ENCODE measurements at places on chromosomes 3 and 15.

DNA sequence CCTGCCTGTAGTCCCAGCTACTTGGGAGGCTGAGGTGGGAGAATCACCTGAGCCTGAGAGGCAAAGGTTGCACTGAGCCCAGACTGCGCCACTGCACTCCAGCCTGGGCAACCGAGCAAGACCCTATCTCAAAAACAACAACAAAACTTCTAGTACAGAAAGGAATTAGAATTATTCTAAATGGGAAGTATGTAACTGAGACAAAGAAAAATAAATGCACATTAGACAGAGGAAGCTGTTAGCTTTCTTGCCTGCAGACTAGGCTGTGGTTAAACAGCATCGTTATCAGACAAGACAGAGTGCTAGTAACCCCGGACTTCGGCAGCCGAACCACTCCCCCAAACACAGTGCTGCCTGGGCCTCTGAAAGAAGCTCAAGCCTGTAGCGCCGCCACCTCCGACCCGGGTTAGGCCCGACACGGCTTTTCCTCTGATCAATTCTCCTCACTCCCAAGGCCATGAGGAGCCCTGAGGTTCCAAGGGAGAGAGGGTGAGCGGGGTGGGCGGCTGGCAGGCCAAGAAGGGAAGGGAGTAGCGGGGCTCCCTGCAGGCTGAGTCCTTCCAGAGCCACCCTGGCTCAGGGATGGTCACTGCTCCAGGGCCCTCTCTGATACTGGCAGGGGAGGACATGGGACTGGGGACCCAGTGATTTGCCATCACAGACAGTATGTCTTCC is 44.8 kb upstream of the MUC4 start:
- no peak for DNase-seq

DNA sequence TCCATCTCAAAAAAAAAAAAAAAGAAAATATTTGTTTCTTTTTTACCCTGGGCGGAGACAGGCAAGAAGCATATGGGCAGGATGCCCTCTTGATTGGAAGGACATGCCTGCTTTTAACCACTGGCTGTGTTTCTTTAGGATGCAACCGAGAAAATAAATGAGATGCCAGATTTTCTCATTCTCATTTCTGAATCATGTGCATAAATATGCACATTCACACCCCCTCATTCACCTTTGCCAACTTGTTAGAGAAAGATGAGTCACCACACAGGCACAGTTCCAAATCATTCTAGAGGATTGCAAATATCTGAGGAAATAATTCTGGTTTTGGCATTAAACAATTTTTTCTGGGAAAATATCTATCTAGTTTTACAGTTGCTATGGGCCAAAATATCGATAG is 3.3 kb downstream of the LIPH start:
- no peak for DNase-seq

DNA sequence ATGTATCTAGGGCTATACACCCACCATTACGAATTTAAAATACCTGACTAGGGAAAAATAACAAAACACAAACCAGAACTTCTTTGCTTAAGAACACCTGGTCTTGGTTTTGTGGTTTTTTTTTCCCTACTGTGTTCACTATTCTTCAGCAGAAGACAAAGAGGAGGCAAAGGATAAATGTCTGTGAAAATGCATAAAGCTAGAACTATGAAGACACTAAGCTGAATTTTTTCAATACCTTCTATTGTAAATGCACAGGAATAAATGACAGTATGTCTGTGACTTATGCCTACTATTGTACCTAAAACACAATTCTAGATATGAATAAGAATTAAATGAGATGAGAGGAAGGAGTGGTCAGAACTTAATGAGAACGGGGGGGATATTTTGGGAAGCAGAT is 86.9 kb downstream of the TBL1XR1 start:
- no peak for DNase-seq

GRCh38 chr15:28219116-28219515 is 102.9 kb downstream of the HERC2 start:
- no peak for DNase-seq

- DNase-seq: no peak
Observed at GRCh38 chr3:14175383-14176037, 2.9 kb downstream of the XPC start.

DNA sequence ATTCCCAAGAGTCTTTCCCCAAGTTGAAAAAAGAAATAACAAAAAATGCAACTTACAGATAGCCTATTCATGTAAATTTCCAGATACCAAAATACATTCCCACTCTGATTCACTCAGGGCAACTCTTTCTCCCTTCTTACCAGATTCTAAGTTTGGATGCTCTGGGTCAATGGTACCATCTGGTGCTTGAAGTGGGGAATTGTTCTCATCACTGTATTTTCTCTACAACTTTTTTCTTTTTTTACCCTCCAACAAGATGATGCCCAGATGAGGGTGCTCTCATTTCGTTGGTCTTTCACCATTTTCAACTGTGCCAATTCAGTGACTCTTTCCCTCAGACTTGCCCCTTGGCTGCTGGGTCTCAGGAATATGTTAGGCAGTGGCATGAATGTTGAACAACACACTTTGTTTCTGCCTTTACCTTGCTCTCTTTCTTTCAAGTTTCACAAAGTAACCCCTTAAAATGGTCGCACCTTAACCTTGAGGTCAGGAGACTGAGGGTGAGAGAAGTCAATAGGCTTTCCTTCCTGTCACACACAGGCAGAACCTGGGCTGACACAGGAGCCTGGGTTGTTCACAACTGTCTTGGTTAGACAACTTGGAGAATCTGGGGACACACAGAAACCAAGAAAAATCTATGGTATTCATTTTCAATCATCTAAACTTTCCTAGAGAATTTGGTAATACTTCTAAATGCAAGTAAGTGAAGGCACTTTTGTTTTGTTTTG is 330.7 kb upstream of the SLCO3A1 start:
- no peak for DNase-seq

GRCh38 chr15:58311556-58311955 is 120.2 kb upstream of the LIPC start:
- DNase-seq: no peak

GRCh38 chr3:100225883-100226282 is 34.9 kb upstream of the TBC1D23 start:
- no peak for DNase-seq

DNA sequence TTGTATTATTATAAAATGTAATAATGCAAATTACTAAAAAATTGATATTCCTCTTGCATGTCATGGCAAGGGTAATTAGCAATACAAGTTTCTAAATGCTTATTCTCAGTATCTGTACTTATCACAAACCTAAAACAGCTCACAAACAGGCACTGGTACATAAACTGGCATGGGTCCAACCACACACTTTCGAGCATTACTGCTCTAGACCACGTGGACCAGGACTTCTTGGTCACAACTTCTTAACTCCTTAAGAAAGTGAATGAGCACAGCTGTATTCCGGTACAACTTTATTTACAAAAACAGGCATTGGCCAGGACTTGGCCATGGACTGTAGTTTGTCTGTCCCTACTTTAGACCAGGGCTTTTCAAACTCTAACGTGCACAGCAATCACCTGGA is 173.3 kb downstream of the SUCLG2 start:
- no peak for DNase-seq

DNA sequence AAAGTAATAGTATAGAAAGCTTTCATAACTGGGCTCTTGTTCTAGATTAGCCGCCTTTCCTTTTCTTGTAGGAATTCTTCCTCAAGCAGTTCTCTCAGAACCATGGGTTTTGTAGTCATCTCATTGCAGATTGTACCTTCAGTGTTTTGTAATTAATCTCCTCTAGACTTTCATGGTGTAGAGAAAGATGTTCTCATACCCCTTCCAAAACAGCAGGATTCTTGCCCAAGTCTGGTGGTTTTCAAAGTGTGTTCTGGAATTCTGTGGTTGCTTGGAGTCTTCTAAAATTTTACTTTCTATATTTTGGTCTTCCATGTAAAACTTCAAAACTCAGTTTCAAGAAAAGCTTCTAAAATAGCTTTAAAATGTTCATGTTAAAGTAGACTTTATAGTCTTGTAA is 293.8 kb downstream of the PTPRG start:
- DNase-seq: no peak

GRCh38 chr3:169354774-169355501 is 308.6 kb downstream of the MECOM start:
- DNase-seq: peak; percentile 99

DNA sequence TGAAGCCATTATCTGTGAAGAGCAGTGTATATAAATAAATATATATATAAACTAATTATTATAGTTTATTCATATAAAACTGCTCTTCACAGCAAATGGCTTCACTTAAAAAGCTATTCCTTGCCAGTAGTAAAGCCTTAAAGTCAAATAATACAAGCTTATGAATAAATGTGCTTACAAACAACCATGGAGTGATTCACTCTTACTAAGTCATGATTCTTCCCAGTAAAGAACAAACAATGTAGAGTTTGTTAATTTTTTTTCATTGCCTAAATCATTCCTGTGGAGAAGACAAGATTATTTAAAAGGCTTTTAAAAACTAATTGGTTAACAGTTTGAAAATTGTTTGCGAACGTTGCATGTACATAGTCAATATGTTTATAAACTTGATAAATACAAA is 140.7 kb downstream of the PLCH1 start:
- DNase-seq: no peak

GRCh38 chr3:183008303-183008702 is 28.0 kb upstream of the DCUN1D1 start:
- no peak for DNase-seq

DNA sequence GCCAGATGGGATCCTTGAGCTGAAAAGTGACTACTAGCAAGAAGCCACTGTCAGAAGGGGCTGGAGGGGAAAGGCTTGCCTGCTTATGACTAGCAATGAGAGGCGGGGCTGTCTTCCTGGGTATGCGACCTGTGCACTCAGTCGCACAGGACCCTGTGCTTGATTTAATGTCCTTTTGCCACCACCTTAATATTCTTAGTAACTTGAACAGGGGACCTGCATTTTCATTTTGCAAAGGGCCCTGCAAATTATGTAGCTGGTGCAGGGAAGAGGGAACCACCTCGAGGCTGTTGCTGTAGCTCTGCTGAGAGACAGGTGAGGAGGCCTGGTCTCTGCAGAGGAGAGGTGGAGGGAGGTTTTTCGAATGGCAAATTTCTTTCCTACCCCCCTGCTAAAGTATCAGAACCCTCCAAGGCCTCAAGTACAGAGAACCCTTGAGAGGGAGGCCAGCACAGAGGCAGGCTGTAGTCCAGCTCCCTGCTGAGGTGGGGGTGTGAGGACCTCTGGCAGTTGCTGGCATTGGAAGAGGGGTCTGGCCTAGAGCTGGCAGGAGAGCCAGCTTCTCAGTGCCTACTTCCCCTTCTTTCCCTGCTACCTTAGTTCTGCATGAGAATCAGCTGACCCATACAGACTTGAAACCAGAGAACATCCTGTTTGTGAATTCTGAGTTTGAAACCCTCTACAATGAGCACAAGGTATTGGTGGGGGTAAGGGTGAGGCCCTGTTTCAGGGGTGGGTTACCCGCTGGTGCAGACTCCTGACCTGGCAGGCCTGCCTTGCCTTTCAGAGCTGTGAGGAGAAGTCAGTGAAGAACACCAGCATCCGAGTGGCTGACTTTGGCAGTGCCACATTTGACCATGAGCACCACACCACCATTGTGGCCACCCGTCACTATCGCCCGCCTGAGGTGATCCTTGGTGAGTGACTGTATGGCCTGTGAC is 11.4 kb downstream of the CLK3 start:
- DNase-seq: no peak

DNA sequence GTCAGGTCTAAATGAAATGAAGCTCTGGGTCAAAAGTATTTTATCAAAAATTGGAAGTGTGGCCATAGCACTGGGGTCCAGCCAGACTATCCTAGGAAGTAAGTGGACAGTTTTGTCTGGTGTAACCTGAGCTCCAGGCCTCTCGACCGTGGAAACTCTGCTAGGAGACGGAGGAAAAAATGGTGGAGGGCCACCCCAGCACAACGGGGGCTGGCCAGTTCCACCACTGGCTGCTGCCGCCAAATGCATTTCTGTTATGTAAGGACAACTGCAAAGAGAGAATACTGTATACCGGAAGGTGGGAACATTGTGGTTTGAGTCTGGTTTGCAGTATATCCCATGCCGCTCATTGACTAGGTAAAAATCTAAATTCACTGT is 235.7 kb downstream of the GREM1 start:
- DNase-seq: no peak

- no peak for DNase-seq
Observed at GRCh38 chr3:48563382-48563918, at the start of gene UCN2. TSS of gene UCN2 (minus strand) at chr3:48563781. CDS start at chr3:48563124, 657 bp downstream.

DNA sequence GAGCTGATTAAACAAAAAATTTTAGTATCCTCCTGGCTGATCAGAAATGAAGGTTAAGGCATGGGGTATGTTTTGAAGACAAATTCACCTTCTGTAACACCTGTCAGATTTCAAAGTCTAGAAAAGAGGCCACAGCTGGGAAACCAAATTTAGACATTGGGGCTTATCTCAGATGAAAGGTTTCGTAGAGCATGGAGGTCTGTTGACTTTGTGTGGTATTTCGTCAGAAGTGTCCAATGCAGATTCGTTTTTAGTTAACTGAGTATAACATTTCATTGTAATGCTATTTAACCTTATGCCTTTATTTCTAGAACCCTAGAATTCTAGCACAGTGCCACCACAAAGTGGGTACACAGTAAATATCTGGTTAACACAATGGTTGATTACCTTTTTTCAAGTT is 61.7 kb downstream of the FNDC3B start:
- DNase-seq: no peak

- DNase-seq: no peak
Observed at GRCh38 chr3:15538345-15538744, 16.8 kb upstream of the COLQ start.

GRCh38 chr15:27864086-27864485 is 235.0 kb downstream of the OCA2 start:
- DNase-seq: no peak
